ENCODE measurements at places on chromosomes 5 and 9. TPM values are rescaled to one million over a fixed set of nuclear protein-coding genes. Genes with fewer than 3 reads are reported as not detected.

- no peaks in the 10 kb centered on the region for H3K27me3 ChIP-seq
- H3K4me3 ChIP-seq = no peak overlapping the region
- H3K27ac ChIP-seq = no peak overlapping the region
- peaks cover 2% of the 10 kb centered on the region for H3K4me1 ChIP-seq
These were observed 55.9 kb downstream of the ROPN1L start for GRCh38 chr5:10497554-10497953.

GRCh38 chr9:101229606-101230005, 155.2 kb downstream of the BAAT start:
- H3K27ac ChIP-seq = no peak overlapping the region
- H3K27me3 ChIP-seq = no peaks in the 10 kb centered on the region
- no peaks in the 10 kb centered on the region for H3K4me1 ChIP-seq
- H3K4me3 ChIP-seq = no peak overlapping the region

DNA sequence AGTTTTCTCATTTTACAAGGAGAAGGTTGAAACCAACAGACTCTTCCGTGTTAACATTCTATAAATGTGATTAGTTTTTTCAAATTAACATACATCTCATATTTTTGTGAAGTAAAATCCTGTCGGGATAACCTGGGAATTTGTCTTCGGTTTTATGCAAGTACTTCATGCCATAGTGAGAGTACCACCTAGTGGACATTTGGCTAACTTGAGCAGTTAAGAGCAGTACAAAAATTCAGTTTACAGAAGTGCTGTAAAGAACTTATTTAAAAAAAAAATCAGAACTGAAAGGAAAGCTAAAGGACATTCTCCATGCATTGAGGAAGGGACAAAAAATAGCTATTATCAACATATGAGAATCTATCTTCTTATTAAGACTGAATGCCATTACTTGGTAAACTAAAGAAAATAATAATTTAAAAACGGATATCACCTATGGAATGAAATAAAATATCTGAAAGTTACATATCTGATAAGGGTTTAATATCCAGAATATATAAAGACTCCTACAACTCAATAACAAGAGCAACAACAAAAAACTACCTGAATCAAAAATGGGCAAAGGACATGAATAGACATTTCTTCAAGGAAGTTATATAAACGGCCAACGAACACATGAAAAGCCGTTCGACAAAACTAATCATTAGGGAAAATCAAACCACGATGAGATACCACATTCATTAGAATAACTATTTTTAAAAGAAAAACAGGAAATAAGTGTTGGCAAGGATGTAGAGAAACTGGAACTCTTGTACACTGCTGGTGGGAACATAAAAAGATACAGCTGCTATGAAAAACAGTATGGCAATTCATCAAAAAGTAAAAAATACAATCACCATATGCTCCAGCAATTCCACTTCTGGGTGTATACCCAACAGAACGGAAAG, 117.0 kb upstream of the GNA14 start:
- H3K27ac ChIP-seq = no peak overlapping the region
- DNase-seq = no peak
- no peak overlapping the region for H3K4me3 ChIP-seq
- H3K4me1 ChIP-seq = no peaks in the 10 kb centered on the region

- no peak overlapping the region for H3K27ac ChIP-seq
- no peak for DNase-seq
- H3K27me3 ChIP-seq = no peaks in the 10 kb centered on the region
- no peaks in the 10 kb centered on the region for H3K36me3 ChIP-seq
- no peak overlapping the region for H3K4me3 ChIP-seq
These were observed 70.7 kb downstream of the EPB41L4A start for GRCh38 chr5:112348387-112348786.

GRCh38 chr5:104951829-104952228, 1389.2 kb upstream of the NUDT12 start:
- DNase-seq = no peak
- H3K27me3 ChIP-seq = no peaks in the 10 kb centered on the region
- no peak overlapping the region for H3K4me3 ChIP-seq
- no peak overlapping the region for H3K27ac ChIP-seq

DNA sequence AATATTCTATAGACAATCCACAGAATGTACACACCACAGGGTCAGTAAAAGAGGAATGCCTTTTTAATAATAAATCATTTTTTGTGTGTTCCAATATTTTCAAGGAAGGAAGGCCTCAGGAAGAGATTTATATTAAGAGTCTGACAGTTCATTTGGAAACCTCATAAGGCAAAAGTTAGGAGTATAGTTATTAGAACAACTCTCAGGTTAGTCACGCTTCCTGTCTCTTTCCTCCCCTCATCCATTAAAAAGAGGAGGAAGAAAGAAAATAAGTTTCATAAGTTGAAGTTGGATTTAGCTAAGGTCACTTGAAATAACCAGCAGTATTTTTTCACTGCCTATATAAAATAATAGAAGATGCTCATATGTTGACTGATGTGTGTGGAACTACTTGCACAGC, 863.2 kb downstream of the PTPRD start:
- no peaks in the 10 kb centered on the region for H3K4me1 ChIP-seq
- DNase-seq = no peak
- no peaks in the 10 kb centered on the region for H3K27me3 ChIP-seq

DNA sequence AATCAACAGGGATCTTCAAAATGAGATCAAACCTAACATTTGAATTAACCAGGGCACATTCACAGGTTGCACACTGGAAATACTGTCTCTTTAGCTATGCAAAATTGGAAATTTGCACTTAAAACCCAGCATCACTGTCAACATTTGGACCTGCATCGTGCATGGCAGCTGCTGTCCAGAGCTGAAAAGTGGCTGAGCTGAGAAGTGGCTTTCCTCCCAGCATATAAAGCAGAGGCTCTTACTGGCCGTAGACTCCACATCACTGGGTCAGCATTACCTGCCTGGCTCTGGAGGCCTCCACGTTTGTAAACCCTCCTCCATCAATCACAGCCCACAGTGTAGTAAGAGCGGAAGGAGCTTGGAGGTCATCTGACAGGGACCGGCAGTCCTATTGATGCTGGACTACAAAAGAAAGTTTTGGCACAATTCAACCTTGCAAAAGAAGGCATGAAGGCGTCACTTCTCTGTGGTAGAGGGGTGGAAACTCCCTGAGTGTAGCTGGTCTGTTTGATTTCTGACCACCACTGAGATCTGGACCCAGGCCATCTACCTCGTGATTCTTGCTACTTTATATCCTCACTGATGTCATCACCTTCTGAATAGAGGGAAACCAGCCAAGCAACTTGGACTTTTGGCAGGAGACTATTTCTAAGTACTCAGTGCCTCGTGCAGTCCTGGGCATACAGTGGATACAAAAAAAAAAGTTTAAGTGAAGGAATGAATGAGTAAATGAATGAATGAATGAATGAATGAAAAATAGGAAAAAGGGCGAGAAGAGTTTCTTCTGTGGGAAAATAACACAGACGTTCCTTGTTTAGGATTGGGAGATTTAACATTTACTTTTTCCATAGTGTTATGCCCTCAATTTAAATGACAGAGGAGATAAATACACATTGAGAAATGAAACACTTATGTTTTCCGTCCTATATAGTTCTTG, 14.8 kb downstream of the RASEF start:
- H3K27ac ChIP-seq = no peak overlapping the region
- H3K4me1 ChIP-seq = no peaks in the 10 kb centered on the region
- H3K27me3 ChIP-seq = no peaks in the 10 kb centered on the region

- H3K27me3 ChIP-seq = no peaks in the 10 kb centered on the region
- no peaks in the 10 kb centered on the region for H3K4me1 ChIP-seq
- no peak overlapping the region for H3K4me3 ChIP-seq
- H3K27ac ChIP-seq = no peak overlapping the region
- H3K36me3 ChIP-seq = peaks cover 3% of the 10 kb centered on the region
These were observed 1059.3 kb downstream of the CDH9 start for GRCh38 chr5:25979086-25979485.

DNA sequence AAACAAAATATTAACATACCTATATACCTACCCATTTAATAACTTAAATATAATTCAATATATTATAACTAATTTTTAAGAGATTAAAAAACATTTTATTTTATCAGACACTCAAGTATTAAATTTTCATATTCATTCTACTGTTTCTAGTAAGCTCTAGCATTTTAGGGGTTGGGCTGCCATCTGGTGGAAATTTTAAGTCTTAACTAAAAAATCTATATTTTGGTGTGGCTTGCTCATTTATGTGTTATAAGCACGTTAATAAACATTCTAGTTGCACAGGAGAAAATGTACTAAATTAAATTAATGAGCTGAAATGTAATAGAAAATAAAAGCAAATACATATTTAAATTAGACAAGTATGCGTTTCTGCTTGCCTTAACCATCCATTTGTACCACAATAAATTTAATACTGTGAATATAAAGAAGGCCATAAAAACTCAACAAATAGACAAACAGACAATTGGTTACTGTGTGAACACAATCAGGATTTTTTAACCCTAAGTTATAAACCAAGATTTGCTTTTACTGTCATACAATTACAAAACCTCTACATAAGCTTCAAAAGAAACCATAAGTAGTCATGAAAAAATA, 1728.3 kb upstream of the CDH9 start:
- H3K27ac ChIP-seq = no peak overlapping the region
- H3K4me1 ChIP-seq = no peaks in the 10 kb centered on the region
- no peak overlapping the region for H3K4me3 ChIP-seq

- H3K27me3 ChIP-seq = no peaks in the 10 kb centered on the region
- H3K27ac ChIP-seq = no peak overlapping the region
- no peaks in the 10 kb centered on the region for H3K4me1 ChIP-seq
- H3K36me3 ChIP-seq = no peaks in the 10 kb centered on the region
These were observed 830.4 kb upstream of the GRAMD2B start for GRCh38 chr5:125592856-125593255.

- DNase-seq = no peak
- no peak overlapping the region for H3K4me3 ChIP-seq
- no peak overlapping the region for H3K27ac ChIP-seq
- H3K36me3 ChIP-seq = no peaks in the 10 kb centered on the region
- H3K27me3 ChIP-seq = no peaks in the 10 kb centered on the region
These were observed 1132.7 kb downstream of the CDH9 start for GRCh38 chr5:25905646-25906045.

DNA sequence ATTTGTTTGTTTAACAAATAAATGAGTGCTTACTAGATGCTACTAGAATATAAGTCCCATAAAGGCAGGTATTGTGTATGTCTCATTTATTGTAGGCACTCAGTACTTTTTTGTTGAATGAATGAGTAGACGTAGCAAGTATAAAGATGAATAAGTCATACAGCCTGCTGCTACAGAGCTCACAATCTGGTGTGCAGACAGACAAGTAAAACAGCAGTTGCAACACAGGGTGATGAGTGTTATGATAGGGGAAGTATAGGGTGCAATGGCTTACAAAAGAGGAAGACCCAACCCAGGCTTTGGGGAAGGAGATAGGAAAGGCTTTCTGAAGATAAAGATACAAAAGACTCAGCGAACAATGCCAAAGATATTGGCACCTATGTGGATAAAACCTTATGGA, 47.7 kb downstream of the SH3RF2 start:
- H3K27me3 ChIP-seq = no peaks in the 10 kb centered on the region
- H3K36me3 ChIP-seq = no peaks in the 10 kb centered on the region
- DNase-seq = no peak
- no peak overlapping the region for H3K4me3 ChIP-seq

DNA sequence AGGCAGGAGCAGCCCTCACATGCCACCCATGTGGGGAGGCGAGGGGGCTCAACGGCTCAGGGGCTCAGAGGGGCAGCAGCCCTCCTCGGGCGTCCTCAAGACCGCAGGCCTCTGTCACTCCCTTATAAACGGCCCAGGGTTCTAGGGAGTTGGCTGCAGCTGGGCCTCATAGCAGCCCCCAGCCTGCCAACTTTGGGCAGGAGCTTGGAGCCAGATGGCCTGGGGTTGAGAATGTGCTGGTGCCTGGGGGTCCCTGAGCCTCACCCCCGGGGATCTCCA, 51.0 kb upstream of the RNU6ATAC start:
- H3K27me3 ChIP-seq = no peaks in the 10 kb centered on the region
- no peak for DNase-seq
- H3K4me1 ChIP-seq = no peaks in the 10 kb centered on the region

GRCh38 chr9:94995048-94995693, 268.7 kb downstream of the AOPEP start:
- no peaks in the 10 kb centered on the region for H3K36me3 ChIP-seq
- peaks cover 6% of the 10 kb centered on the region for H3K4me1 ChIP-seq
- no peak overlapping the region for H3K27ac ChIP-seq
- H3K4me3 ChIP-seq = no peak overlapping the region
- DNase-seq = no peak

DNA sequence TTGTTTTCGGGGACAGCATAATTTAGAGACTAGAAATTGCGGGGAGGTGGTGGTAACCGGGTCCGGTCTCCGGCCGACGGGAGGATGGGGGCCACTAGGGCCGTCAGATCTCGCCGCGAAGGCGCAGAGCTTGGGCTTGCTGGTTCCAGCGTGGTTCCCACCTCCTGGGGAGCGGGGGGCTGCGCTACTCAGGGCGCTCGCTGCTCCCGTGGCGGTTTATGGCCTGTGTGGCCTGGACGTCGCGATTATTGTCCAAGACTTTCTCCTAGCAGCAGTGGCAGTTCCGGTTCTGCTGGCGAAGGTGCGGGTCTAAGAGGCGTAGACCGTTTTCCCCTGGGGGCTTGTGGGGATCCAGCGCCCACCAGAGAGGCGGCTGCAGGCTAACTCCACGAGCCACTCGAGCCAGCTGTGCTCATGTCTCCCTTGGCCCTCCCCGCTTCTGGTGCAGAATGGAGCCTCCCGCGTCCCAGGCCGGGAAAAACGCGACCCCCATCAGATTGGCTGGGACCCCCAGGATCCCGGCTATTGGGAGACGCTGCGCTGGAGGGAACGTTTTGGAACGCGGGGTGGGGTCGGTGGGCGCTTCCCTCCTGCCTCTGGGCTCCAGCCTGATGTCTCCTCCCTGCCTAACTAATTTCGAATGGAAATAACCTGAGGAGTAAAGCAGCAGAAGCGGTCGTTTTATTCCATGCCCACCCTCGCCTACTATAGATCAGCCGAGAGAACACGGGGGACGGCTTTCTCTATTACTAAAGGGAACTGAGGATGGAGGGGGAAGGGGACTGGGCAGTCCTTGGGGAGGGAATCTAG, 87.1 kb downstream of the ENTREP1 start:
- peaks cover 7% of the 10 kb centered on the region for H3K4me1 ChIP-seq
- no peak for DNase-seq
- H3K27me3 ChIP-seq = no peaks in the 10 kb centered on the region
- no peaks in the 10 kb centered on the region for H3K36me3 ChIP-seq

DNA sequence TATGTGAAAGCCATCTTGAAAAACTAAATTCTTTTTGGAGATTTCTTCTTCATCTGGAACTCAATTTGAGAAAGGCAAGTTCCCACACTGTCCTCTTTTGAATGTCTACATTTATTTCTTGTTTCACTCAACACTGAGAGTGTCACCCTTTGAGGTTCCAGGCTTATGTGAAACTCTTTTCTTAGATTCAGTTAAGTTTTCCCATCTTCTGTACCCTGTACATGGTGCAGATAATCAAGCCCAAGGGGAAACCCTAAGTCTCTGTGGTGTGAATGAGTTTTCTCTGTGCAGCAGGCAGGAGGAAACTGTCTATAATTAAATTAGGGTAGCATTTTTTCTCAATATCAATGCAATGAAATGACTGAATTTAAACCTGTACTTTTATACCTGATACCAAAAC, 72.3 kb upstream of the PRLR start:
- DNase-seq = no peak
- no peaks in the 10 kb centered on the region for H3K4me1 ChIP-seq
- no peaks in the 10 kb centered on the region for H3K27me3 ChIP-seq

ENTPD8 gene
- 0.48 TPM for total RNA-seq

FAM78A gene
- 3.1 TPM for total RNA-seq

ARID3C gene
- total RNA-seq = not detected

MARCOL gene
- total RNA-seq = not detected

LHX3 gene
- total RNA-seq = not detected

PCDHA13 gene
- total RNA-seq = 1.1 TPM

PCDH12 gene
- total RNA-seq = 0.17 TPM

C5orf46 gene
- total RNA-seq = not detected

TAS2R1 gene
- total RNA-seq = not detected

PCDHA10 gene
- 5.5 TPM for total RNA-seq

SOX30 gene
- total RNA-seq = not detected
